Activated CD8-positive, alpha-beta memory T cell treated with anti-CD3 and anti-CD28 coated beads, Interleukin-2, amount 10 ng/mL, durations not matched to agents 7 days and 5 days (primary cell): ENCODE measurements at places on chromosomes 2 and 18.

DNA sequence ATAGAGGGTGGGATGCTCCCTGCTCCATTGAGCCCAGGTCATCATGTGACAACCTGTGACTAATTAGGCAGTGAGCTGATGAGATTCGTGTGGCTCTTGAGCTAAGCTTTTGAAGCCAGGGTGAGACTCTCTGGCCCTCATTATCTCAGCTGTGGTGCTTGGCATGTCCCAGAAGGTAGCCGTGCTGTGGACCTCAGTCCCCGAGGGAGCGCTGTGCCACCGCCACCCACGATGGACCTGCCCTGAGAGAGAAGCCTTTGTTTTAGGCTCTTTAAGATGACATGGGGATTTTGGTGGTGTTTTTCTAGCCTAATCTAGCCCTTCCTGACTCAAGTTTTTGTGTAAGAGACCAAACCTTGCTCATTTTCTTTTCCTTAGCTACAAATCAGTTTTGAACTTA lies 66.4 kb downstream of the NEDD4L start:
- DNase-seq: no peak

DNA sequence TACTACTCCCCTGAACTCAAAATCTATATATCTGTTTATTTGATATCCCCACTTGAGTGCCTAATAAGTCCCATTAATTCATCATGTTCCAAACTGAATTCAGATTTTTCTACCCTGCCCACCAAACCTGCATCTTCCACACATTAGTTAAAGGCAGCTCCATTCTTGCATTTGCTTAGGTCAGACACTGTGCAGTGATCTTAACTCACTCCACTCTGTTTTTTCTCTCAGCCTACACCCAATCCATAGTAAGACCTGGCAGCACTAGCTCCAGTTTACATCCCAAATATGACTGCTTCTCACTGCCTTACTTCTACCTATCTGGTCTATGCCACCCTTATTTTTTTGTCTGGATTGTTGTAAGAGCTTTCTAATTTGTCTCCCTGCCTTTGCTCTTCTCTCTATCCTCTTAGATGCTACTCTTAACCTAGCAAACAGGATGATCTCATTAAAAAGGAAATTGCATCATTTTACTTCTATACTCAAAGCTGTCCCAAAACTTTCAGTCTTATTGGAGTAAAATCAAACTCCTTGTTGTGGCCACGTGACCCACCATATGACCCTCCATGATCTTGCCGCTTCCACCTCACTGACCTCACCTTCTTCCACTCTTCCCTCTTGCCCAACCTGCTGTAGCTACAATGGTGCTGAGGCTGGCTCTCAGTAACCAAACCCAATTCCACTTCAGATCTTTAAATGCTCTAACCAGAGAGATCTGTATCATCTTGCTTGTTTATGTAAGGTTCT lies 274.9 kb upstream of the FANCL start:
- DNase-seq: no peak

GRCh38 chr2:152394326-152394725 lies 59.4 kb downstream of the FMNL2 start:
- no peak for DNase-seq

GRCh38 chr2:124478761-124479160 lies 453.7 kb downstream of the CNTNAP5 start:
- no peak for DNase-seq

DNA sequence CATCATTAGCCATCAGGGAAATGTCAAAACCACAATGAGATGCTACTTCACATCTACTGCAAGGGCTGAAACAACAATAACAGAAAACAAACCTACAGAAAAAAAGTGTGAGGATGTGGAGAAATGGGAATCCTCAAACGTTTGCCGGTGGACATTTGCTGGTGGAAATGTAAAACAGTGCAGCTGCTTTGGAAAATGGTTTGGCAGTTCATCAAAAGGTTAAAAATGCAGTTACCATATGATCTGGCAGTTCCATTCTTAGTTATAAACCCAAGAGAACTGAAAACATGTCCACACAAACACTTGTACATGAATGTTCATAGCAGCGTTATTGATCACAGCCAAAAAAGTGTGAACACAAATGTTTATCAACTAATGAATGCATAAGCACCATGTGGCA lies 44.2 kb downstream of the PROC start:
- no peak for DNase-seq

GRCh38 chr2:170578606-170579005 lies 136.5 kb upstream of the SP5 start:
- no peak for DNase-seq

DNA sequence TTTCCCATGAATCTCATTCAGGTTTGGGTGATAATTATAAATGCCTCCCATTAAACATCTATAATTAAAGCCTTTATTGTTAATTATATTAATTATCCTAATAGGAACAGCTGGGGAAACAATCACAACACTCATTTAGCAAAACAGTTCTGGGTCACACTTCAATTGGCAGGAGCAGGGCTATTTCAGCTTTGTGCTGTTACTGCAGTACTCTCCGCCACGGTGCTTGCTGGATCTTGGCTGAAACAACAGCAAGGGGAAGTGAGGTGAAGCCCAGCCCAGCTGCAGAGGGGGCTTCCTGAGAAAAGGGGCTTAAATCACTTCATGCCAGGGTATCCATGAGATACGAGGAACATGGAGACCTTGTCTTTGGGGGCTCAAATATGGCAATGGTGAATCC lies 79.5 kb upstream of the SOX11 start:
- no peak for DNase-seq

DNA sequence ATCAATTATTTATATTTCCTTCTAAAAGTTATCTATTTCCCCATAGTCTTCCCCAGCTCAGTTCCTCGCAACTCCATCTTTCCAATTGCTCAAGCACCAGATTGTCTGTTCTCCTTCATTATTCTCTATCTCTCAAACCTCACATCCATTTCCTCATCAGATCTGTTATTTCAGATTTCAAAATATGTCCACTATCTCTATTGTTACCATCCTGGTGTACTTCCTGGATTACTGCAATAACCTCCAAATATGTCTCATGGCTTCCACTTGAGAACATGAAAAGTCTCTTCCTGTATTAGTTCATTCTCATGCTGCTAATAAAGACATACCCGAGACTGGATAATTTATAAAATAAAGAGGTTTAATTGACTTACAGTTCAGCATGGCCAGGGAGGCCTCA lies 641.7 kb upstream of the ZEB2 start:
- no peak for DNase-seq

DNA sequence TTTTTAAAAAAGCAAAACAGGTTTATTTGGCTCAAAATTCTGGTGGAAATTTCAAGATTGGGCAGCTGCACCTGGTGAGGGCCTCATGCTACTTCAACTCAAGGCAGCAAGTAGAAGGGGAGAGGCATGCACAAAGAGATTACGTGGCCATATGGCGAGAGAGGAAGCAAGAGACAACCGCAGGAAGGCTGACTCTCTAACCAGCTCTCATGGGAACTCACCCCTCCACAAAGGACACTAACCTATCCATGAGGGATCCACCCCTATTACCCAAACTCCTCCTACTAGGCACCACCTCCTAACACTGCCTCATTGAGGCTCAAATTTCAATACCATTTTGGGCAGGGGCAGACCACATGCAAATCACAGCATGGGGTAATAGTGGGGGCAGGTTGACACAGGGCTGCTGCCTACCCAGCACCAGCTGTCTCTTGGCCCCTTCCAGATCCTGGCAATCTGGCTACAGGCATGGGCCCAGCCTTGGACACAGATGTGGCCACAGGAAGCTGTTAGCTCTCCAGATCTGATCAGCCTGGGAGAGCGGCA lies 2.0 kb upstream of the CAPN10 start:
- DNase-seq: no peak

GRCh38 chr2:172806493-172806892 lies 70.8 kb downstream of the RAPGEF4 start:
- DNase-seq: no peak

- no peak for DNase-seq
These were observed 351.4 kb upstream of the HS6ST1 start for GRCh38 chr2:128670066-128670465.

- no peak for DNase-seq
These were observed 109.9 kb upstream of the DTNA start for GRCh38 chr18:34600158-34600557.

DNA sequence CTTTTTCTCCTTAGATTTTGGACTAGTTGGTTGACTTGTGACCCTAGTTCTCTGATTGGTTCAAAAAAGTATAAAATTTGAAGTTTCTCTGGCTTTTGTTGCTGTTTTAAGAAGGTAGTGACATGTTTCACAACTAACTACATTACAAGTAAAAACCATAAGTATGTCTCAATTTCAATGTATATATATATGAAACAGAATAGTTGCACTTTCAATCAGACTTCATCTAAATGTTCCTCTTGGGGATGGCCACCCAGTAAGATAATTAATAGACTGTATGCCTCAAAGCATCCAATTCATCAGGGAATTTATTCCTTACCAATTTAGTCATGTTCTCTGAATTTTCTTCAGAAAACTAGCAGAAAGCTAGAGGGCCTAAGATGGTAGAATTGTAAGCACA lies 259.7 kb downstream of the RPRM start:
- DNase-seq: no peak

- DNase-seq: no peak
These were observed 147.2 kb upstream of the SPATS2L start for GRCh38 chr2:200159357-200159707.

DNA sequence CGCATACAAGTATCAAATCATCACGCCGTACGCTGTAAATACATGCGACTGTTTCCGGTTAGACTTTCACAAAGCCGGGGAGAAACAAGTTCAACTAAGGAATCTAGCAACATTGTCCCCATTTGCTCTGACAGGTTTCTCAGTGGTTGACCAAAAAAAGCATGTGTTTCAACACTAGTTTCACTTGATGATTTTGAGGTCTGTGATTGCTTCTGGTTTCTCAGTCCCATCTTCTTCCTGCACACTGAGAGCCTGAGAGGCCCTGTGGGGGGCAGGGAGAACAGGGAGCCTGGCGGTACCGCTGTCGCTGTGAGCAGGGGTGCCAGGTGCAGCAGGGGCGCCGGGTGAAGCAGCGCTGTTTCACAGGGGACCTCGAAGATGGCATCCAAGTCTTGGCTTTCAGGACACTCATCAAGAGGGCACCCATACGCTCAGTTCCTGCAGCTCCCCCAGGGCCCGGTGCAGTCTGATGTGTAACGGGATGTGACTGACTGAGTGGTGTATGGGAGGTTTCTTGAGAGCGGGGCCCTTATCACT lies 270.9 kb downstream of the TWIST2 start:
- DNase-seq: peak; percentile 57

GRCh38 chr2:29518010-29518409 lies 402.8 kb downstream of the CLIP4 start:
- no peak for DNase-seq

GRCh38 chr2:2933426-2933825 lies 444.2 kb downstream of the EIPR1 start:
- DNase-seq: peak; percentile 15

DNA sequence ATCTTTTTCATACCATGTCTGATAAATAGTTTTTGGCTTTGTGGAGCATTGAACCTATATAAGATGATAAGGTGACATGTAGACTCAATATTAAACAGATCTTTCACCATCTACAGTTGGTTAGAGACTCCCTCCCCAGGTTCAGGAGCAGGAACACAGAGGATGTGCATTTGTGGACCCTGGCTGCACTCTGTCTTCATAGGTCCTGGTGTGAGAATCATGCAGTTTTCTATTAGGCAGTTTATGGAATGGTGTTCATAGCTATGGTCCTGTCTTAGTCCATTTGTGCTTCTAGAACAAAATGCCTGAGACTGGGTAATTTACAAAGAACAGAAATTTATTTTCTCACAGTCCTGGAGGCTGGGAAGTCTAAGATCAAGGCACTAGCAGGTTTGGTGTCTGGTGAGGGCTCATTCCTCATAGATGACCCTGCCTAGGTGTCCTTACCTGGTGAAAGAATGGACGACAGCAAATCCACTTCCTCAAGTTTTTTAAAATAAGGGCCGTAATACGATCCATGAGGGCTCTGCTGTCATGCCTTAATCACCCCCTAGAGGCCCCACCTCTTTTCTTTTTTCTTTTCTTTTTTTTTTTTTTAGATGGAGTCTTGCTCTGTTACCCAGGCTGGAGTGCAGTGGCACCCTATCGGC lies 35.3 kb upstream of the FAM98A start:
- no peak for DNase-seq

- DNase-seq: no peak
These were observed 29.3 kb downstream of the NHEJ1 start for GRCh38 chr2:219131327-219131726.

- no peak for DNase-seq
These were observed 44.5 kb downstream of the PTCD3 start for GRCh38 chr2:86150502-86150901.

- DNase-seq: no peak
These were observed 654 bp upstream of the ASB1 start for GRCh38 chr2:238425979-238426567.

GRCh38 chr18:28030458-28030857 lies 146.5 kb downstream of the CDH2 start:
- no peak for DNase-seq

GRCh38 chr2:84866122-84866521 lies 14.8 kb downstream of the TRABD2A start:
- DNase-seq: no peak

GRCh38 chr18:45232061-45232460 lies 383.2 kb upstream of the SLC14A2 start:
- DNase-seq: no peak

DNA sequence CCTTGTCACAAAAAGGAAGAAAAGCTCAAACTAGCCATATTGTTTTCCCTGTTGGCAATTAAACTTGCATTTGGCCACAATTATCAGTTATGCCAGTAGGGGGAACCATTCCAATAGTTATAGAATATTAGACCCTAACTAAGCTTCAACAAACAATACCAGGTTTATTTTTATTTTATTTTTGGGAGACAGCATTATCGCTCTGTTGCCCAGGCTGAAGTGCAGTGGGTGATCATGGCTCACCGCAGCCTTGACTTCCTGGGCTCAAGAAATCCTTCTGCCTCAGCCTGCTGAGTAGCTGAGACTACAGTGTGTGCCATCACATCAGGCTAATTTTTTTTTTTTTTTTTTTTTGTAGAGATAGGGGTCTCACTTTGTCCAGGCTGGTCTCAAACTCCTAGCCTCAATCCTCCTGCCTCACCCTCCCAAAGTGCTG lies 102.1 kb downstream of the ATAD2B start:
- DNase-seq: no peak

GRCh38 chr18:70617020-70617763 lies 328.3 kb downstream of the SOCS6 start:
- no peak for DNase-seq

DNA sequence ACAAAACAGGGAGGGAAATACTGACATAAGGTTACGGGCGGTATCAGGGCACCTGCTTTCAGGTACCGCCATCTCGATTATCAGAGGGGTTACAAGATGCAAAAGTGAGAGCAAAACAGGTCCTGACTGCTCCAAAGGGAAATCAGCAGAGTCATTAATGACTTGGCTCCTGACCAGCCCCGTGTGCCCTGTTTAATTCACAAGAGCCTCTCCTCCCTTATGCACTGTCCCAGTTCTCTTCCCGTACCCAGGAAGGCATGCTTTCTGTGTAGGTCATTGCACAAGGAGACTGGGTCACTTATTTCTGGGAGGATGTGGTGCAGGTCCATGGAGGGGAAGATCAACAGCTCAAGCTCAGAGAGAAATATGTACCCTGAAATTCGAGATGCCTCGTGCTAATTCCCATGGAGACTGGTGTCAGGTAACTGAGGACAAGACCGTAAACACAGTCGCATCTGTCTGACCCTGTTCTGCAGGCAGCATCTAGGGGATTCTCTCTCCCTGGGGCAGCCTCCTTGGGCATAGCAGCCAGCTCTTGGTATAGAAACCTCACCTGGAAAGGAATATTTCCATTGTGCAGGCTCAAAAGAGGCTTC lies 79.9 kb downstream of the HNRNPLL start:
- no peak for DNase-seq

GRCh38 chr2:36371928-36372391 lies 16.4 kb downstream of the CRIM1 start:
- DNase-seq: no peak

- DNase-seq: no peak
These were observed 24.1 kb upstream of the KANSL1L start for GRCh38 chr2:210195101-210195852.
